ENCODE measurements at places on chromosomes 3 and 15.

DNA sequence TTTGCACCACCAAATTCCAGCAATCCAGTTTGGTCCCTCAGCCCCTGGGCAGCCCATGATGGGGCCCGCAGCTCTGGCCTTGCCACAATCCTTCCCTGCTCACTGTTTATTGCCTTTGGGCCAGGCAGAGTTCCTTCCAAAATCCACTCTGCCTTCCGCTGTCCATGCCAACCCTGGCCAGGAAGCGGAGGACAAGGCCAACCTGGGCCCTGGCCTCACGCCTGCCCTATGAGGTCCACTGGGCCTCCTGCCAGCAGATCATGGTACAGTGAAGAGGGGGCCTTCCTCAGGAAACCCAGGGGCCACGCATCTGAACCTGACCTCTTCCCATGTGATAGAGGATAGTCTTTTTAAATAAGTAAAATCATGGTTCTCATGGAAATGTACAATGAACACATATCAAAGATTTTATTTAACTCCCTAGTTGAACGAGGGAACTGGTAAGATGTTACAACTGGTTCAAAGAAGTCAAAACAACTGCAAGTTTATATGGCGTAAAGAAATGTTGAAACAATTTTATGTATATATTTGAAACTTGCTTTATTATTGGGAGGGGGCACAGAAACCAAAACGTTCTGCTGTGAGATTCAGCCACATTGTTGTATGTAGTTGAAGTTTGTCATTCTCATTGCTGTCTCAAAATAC lies 95.8 kb upstream of the TNFAIP8L3 start:
- DNase-seq, result no peak

DNA sequence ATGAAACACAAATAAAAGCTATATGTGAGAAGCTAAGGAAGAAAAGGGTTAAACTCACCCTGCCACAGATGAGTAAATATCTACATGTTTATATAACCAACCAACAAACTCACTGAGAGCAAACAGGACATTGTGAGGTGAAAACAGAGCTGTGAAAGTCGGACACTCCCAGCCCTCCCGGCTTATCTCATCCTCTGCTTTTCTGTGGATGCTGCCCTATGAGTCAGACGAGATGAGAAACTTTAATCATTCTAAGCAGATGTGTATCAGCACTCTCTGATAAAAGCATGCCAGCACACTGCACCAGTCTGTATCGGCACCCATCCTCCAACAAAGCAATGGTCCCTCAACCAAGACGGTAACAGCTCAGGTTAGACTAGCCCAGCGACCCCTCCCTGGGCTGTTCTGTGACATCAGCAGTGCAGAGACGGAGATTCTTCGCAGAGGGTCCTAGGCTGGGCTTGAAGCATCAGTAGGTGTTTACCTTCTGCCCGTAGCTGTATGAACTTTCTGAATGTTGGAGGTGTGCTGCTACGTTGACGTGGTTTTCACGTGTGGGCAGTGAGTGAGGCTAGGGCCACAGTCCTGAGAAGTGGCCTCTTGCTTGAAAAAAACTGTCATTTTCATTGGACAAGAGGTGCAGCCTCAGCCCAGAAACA lies 119.8 kb upstream of the ALDH1A3 start:
- no peak for DNase-seq

GRCh38 chr15:45377609-45378148 lies 665 bp downstream of the GATM start:
- DNase-seq, result no peak

- no peak for DNase-seq
Measured at GRCh38 chr3:102447272-102447671, 12.5 kb downstream of the ZPLD1 start.

DNA sequence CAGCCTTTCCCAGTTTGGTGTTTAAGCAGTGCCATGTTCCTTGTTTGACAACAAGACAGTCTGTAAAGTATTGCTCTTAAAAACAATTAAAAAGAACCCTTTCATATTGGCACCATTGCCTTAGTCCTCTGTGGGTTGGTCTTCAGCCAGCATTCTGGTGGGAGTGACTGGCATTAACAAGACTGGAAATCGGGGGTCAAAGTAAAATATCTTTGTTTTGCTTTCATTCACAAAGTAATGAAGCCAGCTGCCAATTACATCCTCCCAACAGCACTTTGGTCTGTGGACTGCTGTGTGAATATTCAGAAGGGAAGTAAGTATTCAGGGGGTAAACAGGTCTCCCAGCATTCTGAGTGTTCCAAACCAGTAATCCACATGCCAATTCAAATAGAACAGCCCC lies 8.3 kb upstream of the VILL start:
- DNase-seq, result no peak
